Activated CD8-positive, alpha-beta T cell treated with anti-CD3 and anti-CD28 coated beads, Interleukin-2, amount 10 ng/mL, durations not matched to agents 7 days and 5 days (primary cell): ENCODE measurements at places on chromosomes 2 and 18. TPM values are rescaled to one million over a fixed set of nuclear protein-coding genes. Genes with fewer than 3 reads are reported as not detected.

GRCh38 chr2:1965726-1966125 lies 221.4 kb upstream of the PXDN start:
- H3K4me3 ChIP-seq: no peak overlapping the region
- no peaks in the 10 kb centered on the region for H3K36me3 ChIP-seq
- DNase-seq: no peak
- H3K27ac ChIP-seq: no peak overlapping the region
- peaks cover 6% of the 10 kb centered on the region for H3K27me3 ChIP-seq
- no peaks in the 10 kb centered on the region for H3K4me1 ChIP-seq

DNA sequence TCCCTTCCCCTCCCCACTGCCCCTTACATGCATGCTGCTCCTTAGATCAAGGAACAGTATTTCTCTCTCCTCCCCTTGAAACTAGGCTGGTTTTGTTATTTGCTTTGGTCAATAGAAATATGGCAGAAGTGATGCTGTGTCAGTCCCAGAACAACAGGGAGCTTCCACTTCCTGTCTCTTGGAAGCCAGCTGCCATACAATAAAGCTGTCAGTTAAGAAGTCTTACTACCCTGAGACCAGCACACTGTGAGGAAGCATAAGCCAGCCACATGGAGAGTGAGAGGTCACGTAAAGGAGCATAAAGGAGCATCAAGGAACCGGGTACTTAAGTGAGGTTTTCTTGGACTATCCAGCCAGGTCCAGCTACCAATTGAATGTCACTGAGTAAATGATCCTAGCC lies 126.6 kb downstream of the NOL4 start:
- no peaks in the 10 kb centered on the region for H3K4me1 ChIP-seq
- no peaks in the 10 kb centered on the region for H3K27me3 ChIP-seq
- H3K27ac ChIP-seq: no peak overlapping the region
- H3K4me3 ChIP-seq: no peak overlapping the region
- H3K36me3 ChIP-seq: no peaks in the 10 kb centered on the region

GRCh38 chr18:5627776-5628511 lies 84.1 kb upstream of the EPB41L3 start:
- peaks cover 6% of the 10 kb centered on the region for H3K4me1 ChIP-seq
- H3K27ac ChIP-seq: no peak overlapping the region

- no peaks in the 10 kb centered on the region for H3K36me3 ChIP-seq
- no peak overlapping the region for H3K4me3 ChIP-seq
- DNase-seq: no peak
Observed at GRCh38 chr18:43161528-43161927, 46.0 kb upstream of the RIT2 start.

- H3K4me3 ChIP-seq: no peak overlapping the region
- no peaks in the 10 kb centered on the region for H3K27me3 ChIP-seq
- H3K27ac ChIP-seq: no peak overlapping the region
- no peak for DNase-seq
Observed at GRCh38 chr18:27225947-27226481, 40.9 kb upstream of the CHST9 start.

GRCh38 chr2:38433607-38433975 lies 56.5 kb upstream of the ATL2 start:
- no peak for DNase-seq
- H3K36me3 ChIP-seq: no peaks in the 10 kb centered on the region
- H3K27ac ChIP-seq: no peak overlapping the region

GRCh38 chr2:61694312-61695274 lies 156.4 kb upstream of the XPO1 start:
- peaks cover 14% of the 10 kb centered on the region for H3K4me1 ChIP-seq
- H3K27ac ChIP-seq: peak overlapping the region; percentile 76
- H3K27me3 ChIP-seq: peaks cover 2% of the 10 kb centered on the region
- peak; percentile 88 for DNase-seq
- no peaks in the 10 kb centered on the region for H3K36me3 ChIP-seq

DNA sequence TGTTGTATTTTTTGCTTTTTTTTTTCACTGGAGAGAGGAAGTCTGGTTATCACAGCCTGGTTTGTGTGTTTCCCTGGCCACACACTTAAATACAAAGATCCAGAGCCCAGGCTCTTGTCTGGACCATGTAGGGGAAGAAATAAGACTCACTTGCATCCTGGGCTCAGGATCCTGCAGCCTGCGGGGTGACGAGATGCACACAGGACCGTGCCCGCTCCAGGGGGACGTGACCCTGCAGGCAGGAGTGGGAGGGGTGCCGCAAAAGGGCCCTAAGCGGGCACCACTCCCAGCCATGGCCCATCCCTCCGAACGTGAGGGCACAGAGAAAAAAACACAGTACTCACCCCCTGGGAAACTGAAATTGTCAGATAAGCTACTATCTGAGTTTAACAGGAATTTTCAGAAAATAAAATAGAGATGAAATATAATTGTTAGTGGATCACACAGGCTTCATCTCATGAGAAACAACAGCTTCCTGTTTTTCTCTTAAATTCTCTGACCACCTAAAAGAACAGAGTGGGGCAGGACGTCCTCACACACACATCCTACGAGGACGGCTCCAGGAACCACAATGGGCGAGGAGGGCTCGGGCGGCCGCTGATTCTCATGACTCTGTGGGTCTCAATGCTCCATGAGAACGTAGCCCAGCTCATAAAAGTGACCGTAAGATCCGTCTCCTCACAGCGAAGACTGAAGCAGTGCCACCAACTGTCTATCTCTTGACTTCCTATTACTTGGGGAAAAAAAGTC lies 142.6 kb upstream of the ALKAL2 start:
- H3K4me1 ChIP-seq: peaks cover 45% of the 10 kb centered on the region
- H3K36me3 ChIP-seq: peaks cover 6% of the 10 kb centered on the region
- H3K27ac ChIP-seq: peak overlapping the region; percentile 91

DNA sequence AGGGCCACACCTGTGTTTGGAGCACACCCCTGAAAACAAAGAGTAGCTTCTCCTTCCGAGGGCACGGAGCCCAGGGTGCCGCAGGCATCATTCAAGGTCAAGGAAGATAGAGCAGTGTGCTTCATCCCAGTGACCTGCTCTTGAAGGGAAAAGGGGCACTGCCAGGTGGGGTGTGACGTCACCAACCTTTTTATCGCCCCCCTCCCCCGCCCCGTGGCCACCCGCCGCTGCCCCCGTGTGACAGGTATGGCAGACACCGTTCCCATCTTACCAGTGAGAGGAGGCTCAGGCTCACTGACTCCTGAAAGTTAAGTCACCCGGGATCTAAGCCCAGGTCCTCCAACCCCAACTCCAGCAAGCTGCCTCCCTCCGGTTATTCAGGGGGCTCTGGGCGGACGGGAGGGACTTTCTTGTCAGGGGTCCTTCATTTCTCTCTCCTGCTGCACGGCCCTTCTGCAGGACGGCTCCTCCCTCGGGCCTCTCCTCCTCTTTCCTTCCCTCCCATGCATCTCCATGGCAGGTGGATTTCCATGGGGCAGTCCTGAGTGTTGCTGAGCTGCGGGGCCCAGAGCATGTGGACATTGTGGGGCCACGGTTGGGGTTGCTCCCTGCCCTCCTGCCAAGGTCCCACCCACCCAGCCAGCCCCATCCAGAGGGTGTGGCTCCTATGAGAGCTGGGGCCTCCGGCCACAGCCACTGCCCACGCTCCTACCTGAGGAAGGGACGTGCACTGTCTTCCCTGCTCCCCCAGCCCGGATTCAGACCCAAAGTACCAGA lies 114.1 kb upstream of the HDAC4 start:
- no peak for DNase-seq
- H3K27ac ChIP-seq: no peak overlapping the region
- H3K36me3 ChIP-seq: no peaks in the 10 kb centered on the region

GRCh38 chr18:24629921-24630320 lies 169.5 kb downstream of the HRH4 start:
- no peaks in the 10 kb centered on the region for H3K4me1 ChIP-seq
- H3K27me3 ChIP-seq: peaks cover 10% of the 10 kb centered on the region
- DNase-seq: no peak

DNA sequence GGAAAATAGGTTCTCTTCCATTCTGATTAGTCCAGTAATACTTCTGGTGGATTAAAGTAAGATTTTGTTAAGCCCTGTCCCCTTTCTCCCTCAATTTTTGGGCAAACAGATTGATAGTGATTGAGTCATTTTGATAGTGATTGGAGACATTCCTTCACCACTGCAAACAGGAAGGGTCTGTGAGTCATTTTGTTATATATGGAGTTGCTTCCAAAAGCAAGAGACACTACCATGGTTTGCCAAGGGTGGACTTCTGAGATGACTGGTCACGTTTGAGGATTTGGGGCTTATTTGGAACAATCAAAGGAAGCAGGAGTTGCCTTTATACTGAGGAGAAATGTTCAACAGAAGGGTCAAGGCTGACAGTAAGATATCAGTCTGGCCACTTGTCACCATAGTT lies 249.9 kb downstream of the PARD3B start:
- H3K4me3 ChIP-seq: no peak overlapping the region
- DNase-seq: no peak

GRCh38 chr2:98412751-98413458 lies 31.8 kb upstream of the INPP4A start:
- H3K36me3 ChIP-seq: peaks cover 7% of the 10 kb centered on the region
- peak; percentile 78 for DNase-seq
- H3K4me1 ChIP-seq: peaks cover 9% of the 10 kb centered on the region
- H3K4me3 ChIP-seq: no peak overlapping the region
- peaks cover 4% of the 10 kb centered on the region for H3K27me3 ChIP-seq

- no peak for DNase-seq
- no peak overlapping the region for H3K4me3 ChIP-seq
- H3K4me1 ChIP-seq: no peaks in the 10 kb centered on the region
- H3K27me3 ChIP-seq: no peaks in the 10 kb centered on the region
- no peak overlapping the region for H3K27ac ChIP-seq
- no peaks in the 10 kb centered on the region for H3K36me3 ChIP-seq
Observed at GRCh38 chr18:38539371-38539770, 973.8 kb upstream of the CELF4 start.

DNA sequence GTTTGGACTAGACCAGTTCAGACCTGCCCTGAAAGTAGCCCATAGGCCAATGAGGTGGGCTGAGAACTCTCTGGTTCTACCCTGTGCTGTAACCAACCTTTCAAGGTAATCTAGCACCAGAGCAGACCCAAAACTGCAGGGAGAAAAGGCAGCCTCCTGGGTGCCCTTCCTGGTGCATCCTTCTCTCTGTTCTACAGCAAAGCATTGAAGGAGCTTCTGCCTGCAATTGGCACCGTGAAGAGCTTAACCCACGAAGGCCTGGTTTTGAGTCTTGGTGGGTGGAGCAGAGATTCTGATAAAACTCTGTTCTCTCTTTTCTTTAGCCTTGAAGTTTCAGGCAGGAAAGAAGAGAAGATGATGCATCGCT lies 55.5 kb downstream of the LIPG start:
- H3K36me3 ChIP-seq: no peaks in the 10 kb centered on the region
- DNase-seq: no peak
- H3K27ac ChIP-seq: no peak overlapping the region
- H3K4me1 ChIP-seq: no peaks in the 10 kb centered on the region

- H3K36me3 ChIP-seq: no peaks in the 10 kb centered on the region
- no peaks in the 10 kb centered on the region for H3K27me3 ChIP-seq
- no peak overlapping the region for H3K27ac ChIP-seq
- no peak for DNase-seq
Observed at GRCh38 chr2:34345030-34345429, 745.9 kb upstream of the FAM98A start.

GRCh38 chr2:196427986-196428634 lies 211.4 kb upstream of the CCDC150 start:
- H3K4me1 ChIP-seq: peaks cover 10% of the 10 kb centered on the region
- no peak overlapping the region for H3K27ac ChIP-seq
- DNase-seq: no peak
- peaks cover 2% of the 10 kb centered on the region for H3K27me3 ChIP-seq
- H3K4me3 ChIP-seq: no peak overlapping the region
- no peaks in the 10 kb centered on the region for H3K36me3 ChIP-seq

DNA sequence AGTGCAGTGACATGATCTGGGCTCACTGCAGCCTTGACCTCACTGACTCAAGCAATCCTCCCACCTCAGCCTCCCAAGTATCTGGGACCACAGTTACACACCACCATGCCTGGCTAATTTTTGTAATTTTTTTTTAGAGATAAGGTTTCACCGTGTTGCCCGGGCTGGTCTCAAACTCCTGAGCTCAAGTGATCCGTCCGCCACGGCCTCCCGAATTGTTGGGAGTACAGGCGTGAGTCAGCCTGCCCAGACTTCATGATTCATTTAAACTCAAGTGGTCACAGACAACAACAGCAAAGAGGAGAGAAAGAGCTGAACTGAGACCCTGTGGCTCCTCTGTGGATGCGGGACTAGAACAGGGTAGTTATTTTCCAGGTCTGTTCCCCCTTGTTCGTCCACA lies 83.0 kb downstream of the TSHZ1 start:
- H3K4me3 ChIP-seq: no peak overlapping the region
- H3K4me1 ChIP-seq: no peaks in the 10 kb centered on the region
- H3K27ac ChIP-seq: no peak overlapping the region
- no peak for DNase-seq

- no peak overlapping the region for H3K27ac ChIP-seq
- H3K27me3 ChIP-seq: no peaks in the 10 kb centered on the region
- no peaks in the 10 kb centered on the region for H3K4me1 ChIP-seq
- no peak overlapping the region for H3K4me3 ChIP-seq
- DNase-seq: no peak
Observed at GRCh38 chr2:120393456-120393855, 47.5 kb downstream of the INHBB start.

DNA sequence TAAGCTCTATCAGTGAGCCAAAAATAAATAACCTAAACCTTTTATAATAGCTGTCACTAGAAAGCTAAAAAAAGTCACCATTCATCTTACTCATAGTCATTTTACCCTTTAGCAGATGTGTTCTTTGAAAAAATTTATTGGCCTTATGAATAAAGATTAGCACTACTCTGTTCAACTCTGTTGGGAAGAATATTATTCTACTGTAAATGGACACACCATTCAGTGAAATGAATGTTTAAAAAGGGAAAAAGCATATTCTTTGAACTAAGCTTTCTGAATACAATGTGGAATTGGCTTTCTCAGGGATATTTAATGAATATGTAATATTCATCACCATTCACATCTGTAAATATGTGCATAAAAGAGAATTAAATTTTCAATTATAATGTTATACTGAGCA lies 422.0 kb downstream of the CBLN2 start:
- H3K4me1 ChIP-seq: no peaks in the 10 kb centered on the region
- H3K27ac ChIP-seq: no peak overlapping the region
- H3K27me3 ChIP-seq: no peaks in the 10 kb centered on the region
- H3K36me3 ChIP-seq: no peaks in the 10 kb centered on the region
- DNase-seq: no peak
- H3K4me3 ChIP-seq: no peak overlapping the region

The AGXT gene
- not detected for total RNA-seq

The LRATD1 gene
- not detected for total RNA-seq

The CXCR1 gene
- 0.53 TPM for total RNA-seq

The OBSL1 gene
- total RNA-seq: 0.45 TPM

The LINC00305 gene
- not detected for total RNA-seq

The LRRC30 gene
- total RNA-seq: not detected

The SMYD1 gene
- total RNA-seq: not detected

The ICOS gene
- 32.6 TPM for total RNA-seq

The FLACC1 gene
- total RNA-seq: 2.8 TPM

The CNGA3 gene
- total RNA-seq: not detected

The GRHL1 gene
- 0.57 TPM for total RNA-seq

The CYP27C1 gene
- not detected for total RNA-seq

The GPAT2 gene
- total RNA-seq: 4.5 TPM

The PRKD3 gene
- 21.5 TPM for total RNA-seq
